Central memory CD4-positive, alpha-beta T cell (primary cell): ENCODE measurements at places on chromosomes 16 and 17.

- no peak for DNase-seq
These were observed 29.3 kb downstream of the UNKL start for GRCh38 chr16:1385232-1385631.

DNA sequence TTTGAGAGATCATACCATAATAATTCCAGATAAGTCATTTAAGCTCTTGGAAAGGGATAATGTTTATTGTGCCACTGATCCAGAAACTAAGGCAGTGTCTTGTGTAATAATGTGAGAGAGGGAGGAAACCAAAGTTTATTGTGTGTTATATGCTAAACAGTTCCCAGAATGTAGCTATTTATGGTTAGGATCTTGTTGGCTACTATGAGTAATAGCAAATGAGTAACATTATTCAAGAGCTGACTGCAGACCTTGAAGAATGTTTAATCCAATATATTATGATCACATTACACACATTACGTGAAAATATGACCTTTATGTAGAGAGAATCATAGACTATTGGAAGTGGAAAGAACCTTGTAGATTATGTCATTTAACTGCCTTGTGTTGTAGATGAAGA, 139.5 kb downstream of the BCAS3 start:
- no peak for DNase-seq

- peak; percentile 76 for DNase-seq
These were observed 3.4 kb downstream of the ZNF688 start for GRCh38 chr16:30567991-30568638.

DNA sequence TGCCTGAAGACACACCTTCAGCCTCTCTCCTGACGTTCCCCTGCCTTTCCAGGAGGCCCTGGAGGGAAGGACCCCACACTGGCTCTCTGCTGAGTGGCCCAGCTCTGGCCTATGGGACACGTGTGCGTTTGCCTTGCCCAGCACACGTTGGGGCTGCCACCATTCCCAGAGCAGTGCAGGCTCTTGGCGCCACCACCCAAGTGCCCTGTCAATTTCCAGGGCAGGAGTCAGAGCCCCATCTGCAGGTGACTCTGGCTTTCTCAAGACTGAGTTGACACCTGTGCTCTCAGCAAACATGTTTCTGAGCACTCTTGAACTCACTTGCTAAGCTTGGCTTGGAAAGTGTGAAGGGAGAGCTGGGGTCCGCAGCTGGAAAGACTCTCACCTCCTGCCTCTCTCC, 4.7 kb upstream of the IRF8 start:
- DNase-seq, result no peak

DNA sequence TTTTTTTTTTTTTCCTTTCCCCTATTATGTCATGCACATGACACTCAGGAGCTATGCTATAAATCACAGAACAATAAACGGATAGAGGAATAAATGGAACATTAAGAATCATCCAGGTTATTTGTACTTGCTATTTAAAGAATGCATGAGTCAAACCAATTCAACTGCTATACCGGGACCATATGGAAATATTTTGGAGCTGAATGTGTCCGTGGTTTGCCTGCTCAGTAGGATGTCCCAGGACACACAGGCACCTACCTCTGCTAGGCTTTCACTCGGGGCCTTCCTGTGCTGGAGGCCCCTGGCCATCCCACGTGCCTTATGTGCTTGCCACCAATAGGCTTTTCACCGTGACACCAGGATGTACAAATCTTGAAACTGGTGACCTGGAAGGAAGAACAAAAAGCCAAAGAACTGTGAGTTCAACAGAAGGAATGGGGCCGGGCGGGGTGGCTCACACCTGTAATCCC, 15.3 kb upstream of the SEC14L1 start:
- no peak for DNase-seq

DNA sequence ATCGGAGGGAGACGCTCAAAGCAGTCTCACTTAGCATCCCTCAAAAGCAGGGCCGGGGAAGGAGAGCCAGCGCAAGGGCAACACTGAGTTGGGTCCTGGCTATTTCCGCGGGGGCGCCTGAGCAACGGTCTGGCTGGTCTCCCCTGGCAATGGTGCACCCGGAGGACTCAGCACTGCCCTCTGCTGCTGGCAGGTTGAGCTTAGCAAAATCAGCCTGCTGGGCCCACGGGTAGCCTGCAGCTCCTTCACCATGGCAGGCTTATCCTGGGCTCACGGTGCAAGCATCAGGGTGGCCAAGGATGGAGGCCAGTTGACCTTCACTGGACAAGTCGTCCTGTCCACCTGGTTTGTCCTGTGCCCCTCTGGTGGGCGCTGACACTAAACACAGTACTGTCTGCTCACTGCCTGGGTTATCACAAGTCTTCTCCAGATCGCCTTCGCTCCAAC, 14.4 kb upstream of the ALDH3A1 start:
- peak; percentile 31 for DNase-seq
